NCI-H526 (cell line): ENCODE measurements at places on chromosomes 16 and 17.
A peak's percentile ranks its signal among the peaks of the same experiment; 100 is the strongest.

- DNase-seq = no peak
These were observed 1.0 kb downstream of the KAT8 start for GRCh38 chr16:31118223-31119155.

DNA sequence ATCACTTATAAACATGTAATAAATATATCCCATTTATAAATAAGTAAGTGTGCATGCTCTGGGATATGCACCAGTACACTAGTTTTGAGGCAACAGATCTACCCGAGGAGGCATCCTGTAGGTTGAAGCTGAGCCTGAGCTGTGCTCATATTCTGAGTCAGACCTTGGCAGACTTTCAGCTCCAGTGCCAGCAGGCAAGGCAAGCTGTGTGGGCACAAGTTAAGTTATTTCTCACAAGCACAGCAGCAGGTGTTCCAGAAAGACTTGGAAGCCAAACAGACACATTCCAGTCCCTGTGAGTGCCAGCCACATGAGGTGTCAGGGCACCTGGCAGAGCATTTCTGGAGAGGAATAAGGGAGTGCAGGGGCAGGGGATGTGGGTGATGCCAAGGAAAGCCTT lies 1.3 kb upstream of the CLEC19A start:
- no peak for DNase-seq

DNA sequence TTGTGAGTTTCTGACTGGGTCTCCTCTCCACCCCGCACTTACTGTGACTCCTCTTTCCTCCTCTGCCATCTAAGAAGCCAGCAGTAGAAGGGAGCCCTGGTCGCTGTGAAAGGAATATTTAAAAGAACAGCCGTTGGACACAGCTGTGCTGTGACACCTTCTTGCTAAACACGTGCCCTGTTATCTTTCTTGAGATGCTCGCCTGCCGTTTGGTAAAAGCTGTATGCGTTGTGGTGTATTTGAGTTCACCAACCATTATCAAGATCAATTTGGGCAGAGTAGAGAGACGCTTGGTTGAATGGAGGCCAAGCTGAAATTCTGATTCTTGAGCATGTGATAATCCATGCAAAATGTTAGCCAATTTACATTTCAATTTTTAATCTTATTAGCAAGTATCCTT lies 3.8 kb downstream of the GID4 start:
- DNase-seq = no peak

- no peak for DNase-seq
These were observed 20.0 kb downstream of the MAP3K14 start for GRCh38 chr17:45296833-45297124.

DNA sequence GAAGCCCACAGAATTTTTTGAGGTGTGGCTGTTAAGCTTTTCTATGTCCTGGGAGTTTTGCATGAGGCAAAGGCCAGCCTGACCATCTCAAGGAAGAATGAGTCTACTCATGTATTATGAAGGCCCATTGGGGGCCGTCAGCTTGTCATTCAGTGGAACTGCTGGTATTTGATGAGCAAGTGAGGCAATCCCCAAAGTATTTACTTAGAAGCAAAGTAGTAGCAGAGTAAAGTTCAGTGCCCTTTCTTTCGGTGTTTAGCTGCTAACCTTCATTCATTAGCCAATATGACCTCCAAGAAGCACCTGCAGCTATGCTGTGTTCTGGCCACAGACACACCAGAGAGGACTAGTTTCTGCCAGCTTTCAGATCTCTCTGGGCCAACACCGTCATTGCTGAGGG lies 80.2 kb downstream of the RPA1 start:
- DNase-seq = no peak

DNA sequence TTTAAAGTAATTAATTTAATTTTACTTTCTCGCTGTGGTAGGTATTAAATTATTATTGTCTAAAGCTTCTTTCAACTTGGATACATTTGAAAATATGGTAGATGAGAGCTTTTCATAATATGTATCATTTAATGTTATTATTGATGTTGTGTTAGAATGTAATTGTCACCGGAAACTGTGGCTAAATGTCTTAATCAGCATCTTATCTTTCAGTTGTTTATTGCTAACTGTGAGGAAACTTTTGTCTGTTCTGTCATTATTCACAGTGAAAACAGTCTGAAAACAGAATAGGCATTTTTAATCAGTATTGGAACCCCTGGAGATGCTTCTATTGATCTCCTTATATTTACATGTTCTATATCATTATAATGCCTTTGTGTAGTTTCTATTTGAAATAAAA lies 120.7 kb downstream of the STXBP4 start:
- DNase-seq = no peak

DNA sequence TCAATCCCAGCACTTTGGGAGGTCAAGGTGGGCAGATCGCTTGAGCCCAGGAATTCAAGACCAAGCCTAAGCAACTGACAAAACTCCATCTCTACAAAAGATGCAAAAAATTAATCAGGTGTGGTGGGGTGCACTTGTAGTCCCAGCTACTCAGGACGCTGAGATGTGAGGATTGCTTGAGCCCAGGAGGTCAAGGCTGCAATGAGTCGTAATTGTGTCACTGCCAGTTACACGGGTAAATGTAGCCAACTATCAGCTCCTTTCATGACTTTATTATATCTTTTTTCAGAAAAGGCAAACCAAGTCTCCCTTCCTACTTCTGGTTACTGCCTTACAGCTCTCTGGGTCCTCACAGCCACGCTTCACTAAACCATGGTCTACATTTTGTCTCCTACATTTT lies 4.0 kb downstream of the SDF2 start:
- no peak for DNase-seq

DNA sequence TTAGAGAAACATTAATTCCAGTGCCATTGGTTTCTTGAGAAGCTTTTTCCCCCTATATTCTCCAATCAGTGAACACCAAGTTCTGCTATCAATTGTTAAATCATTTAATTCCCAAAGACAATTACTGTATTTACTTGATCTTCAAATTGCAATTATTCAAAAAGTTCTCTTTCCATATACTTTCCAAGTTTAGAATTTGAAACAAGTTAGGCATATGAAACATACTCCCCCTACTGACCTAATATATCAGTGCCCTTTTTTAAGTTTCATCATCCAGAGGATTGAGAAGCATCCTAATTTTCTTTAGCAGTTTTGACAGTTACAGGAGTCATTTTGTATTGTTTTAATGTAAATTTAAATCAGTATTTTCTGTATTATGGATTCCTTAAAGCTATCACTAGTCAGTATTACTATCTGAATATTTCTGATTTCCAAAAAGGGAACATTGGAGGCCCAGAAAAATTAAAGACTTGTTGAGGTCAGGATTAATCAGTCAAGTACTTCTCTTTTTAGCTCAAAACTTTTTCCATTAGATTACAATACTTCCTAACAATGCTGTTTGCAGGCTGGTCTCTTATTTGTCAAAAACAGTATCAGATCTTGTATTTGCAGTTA lies 16.3 kb downstream of the MEIOC start:
- DNase-seq = no peak

DNA sequence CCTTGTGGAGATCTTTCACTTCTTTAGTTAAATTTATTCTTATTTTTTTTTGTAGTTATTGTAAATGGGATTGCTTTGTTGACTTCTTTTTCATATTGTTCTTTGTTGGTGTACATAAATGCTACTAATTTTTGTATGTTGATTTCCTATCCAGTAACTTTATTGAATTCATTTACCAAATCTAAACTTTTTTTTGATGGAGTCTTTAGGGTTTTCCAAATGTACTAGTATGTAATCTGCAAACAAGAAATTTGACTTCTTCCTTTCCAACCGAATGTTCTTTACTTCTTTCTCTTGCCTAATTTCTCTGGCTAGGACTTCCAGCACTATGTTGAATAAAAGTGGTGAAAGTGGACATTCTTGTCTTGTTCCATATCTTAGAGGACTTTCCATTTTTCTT lies 41.8 kb upstream of the NACA2 start:
- DNase-seq = no peak

GRCh38 chr17:71649941-71650350 lies 470.9 kb upstream of the SOX9 start:
- DNase-seq = no peak

- DNase-seq = peak; percentile 18
These were observed 41.9 kb downstream of the FTO start for GRCh38 chr16:53745753-53746266.

GRCh38 chr17:31916491-31917064 lies 15.1 kb upstream of the UTP6 start:
- DNase-seq = no peak

DNA sequence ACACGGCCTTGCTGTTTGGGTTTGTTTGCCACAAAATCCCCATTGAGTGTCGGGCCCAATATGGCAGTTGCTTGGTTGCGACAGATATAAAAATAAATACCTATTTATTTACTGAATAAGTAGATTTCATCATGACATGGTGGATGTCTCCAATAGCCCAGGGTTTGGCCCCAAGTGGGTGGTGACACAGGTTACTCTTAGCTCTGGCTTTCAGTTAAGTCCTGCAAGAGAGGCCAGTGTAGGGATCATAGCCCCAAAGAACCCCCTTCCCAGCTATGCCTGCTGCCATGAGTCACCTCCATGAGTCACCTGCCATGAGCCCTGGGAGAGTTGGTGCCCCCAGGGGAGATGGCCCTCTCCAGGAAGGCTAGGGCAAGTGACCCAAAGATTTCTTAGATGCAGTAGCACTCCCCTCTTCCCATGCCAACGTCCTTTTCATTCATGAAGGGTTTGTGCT lies 78.7 kb upstream of the LGALS9 start:
- DNase-seq = no peak

DNA sequence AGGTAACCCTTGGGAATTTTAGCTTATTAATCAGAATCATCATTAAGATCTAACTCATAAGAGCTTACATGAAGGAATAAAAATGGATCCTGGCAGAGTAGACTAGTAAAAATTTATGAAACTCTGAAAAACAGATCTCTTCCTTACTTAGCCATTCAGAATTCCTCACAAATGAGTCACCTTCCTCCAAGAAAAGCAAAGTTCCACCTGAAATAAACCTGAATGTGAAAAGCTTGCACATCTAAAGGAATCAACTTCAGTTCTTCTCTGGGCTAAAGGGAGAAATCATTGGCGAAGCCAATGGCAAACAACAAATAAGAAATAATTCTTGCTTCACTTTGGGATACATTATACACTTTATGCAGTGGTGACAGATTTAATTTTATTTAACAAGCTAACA lies 22.7 kb downstream of the MYO1D start:
- DNase-seq = no peak

GRCh38 chr17:47803201-47803600 lies 18.4 kb downstream of the OSBPL7 start:
- no peak for DNase-seq

GRCh38 chr17:44773140-44773539 lies 14.4 kb downstream of the ADAM11 start:
- no peak for DNase-seq

GRCh38 chr17:79531191-79532095 lies 79.4 kb downstream of the RBFOX3 start:
- DNase-seq = no peak

GRCh38 chr17:59695945-59696681 lies 11.1 kb downstream of the PTRH2 start:
- DNase-seq = no peak

GRCh38 chr16:68404736-68405345 lies 43.5 kb downstream of the SMPD3 start:
- no peak for DNase-seq

- DNase-seq = no peak
These were observed 18.3 kb upstream of the DDX52 start for GRCh38 chr17:37661400-37662014.

- no peak for DNase-seq
These were observed 42.7 kb upstream of the ZNHIT3 start for GRCh38 chr17:36443777-36444176.

GRCh38 chr16:19001788-19002187 lies 18.1 kb downstream of the TMC7 start:
- no peak for DNase-seq

DNA sequence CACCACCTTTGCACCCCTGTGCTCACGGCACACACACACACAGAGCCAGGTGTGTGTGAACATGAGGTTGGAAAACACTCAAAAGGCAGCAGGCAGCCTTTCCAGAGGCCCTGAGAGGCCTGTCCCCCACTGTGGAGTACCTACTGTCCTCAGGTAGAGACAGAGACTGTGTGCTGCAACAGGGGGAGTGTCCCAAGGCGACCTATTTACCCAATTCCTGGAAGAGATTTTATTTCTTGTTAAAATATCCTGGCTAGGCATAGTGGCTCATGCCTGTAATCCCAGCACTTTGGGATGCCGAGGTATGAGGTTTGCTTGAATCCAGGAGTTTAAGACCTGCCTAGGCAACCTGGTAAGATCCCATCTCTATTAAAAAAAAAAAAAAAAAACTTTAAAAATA lies 108.5 kb downstream of the COPRS start:
- DNase-seq = no peak

- no peak for DNase-seq
These were observed 63.5 kb downstream of the CRISPLD2 start for GRCh38 chr16:84883301-84883700.

GRCh38 chr16:57104706-57105105 lies 12.3 kb downstream of the CPNE2 start:
- DNase-seq = no peak

DNA sequence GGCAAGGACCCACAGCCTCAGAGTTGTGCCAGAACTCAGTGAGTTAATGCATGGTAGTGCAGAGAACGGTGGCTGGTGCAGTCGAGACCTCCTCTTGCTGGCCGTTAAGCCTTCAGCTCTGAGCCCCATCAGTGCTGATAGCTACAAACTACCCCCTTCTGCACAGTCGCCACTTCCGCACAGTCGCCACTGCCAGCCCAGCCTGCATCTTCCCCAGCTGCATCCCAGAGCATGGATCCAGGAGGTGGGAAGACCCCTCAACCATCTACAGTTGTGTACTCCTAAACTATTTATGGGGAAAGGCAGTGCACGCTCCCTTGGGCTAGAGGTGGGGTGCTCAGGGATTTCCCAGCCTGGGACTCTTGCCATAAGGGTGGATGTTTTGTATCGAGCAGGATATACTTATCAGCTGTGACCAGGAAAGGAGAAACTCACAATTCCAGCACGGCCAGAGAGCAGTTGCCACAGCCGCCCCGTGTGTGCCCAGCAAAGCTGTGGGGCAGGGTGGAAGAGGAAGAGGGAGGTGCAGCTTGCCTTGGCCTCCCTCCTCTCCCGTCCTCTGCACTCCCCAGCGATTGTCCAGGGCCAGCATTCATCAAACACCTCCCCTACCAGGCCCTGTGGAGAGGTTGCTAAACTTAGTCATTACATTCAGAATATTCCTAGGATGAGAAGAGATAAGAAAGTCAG lies 49.5 kb upstream of the CMIP start:
- no peak for DNase-seq
